Activated CD8-positive, alpha-beta T cell treated with anti-CD3 and anti-CD28 coated beads for 36 hours (primary cell): ENCODE measurements at places on chromosomes 11 and 22. TPM values are rescaled to one million over a fixed set of nuclear protein-coding genes. Genes with fewer than 3 reads are reported as not detected.
A peak's percentile ranks its signal among the peaks of the same experiment; 100 is the strongest.

Gene NXPE1
- not detected for total RNA-seq

DNA sequence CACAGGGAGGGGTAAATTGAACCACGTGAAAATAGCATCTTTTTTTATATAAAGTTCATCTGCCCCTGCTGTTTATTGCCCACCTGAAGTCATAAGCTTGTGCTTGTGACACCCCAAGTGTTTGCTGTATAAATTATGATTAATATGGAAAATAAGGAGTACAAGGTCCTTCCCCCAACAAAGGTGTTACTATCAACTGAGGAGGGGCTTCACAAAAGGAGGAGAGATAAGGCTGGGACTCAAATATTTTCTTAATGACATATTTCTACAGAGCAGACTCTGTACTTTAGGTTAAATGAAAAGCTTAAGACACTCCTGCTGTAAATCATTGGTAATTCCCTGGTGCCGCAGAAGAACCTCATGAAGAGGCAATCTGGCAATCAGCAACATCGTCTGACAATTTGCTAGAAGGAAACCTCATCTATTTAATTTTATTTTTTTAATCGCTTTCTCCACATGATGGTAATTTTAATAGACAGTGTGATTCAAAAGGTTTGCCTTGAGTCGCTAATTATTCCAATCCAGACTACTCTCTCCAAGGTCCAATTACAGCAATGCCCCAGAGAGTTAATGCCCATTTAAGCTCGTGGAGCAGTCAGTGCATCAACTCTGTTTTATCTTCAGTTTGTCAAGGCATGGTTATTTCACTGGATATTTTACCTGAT is 1432.4 kb downstream of the FAM181B start:
- no peaks in the 10 kb centered on the region for H3K27me3 ChIP-seq
- H3K27ac ChIP-seq: no peak overlapping the region
- no peaks in the 10 kb centered on the region for H3K36me3 ChIP-seq
- no peak for DNase-seq
- H3K4me3 ChIP-seq: no peak overlapping the region

DNA sequence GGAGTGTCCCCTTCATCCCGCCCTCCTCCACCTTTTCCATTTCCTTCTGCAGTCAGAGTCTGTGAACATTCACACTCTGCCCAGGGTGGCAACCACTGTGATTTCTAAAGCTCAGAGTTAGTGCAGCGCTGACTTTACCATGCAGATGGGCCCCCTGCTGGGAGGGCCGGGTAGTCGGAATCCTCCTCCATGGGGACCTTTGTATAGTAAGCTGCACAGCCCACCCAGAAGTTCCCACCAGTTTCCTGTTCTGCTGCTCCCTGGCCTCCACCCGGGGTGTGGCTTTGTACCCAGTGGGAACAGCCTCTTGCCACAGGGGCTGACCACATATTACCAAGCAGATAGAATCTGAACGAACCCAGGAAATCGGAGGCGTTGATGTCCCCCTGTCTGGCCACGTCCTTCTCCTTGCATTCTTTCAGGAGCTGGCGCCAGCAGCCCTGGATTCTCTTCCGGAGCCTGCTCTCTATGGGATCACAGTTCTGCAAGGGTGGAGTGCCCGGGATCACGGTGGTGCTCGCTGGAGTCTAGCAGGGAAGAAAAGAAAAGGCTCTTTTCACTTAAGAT is 125.3 kb downstream of the MPPED1 start:
- peaks cover 12% of the 10 kb centered on the region for H3K27me3 ChIP-seq
- DNase-seq: peak; percentile 12
- no peak overlapping the region for H3K4me3 ChIP-seq
- no peaks in the 10 kb centered on the region for H3K36me3 ChIP-seq
- no peak overlapping the region for H3K27ac ChIP-seq
- H3K4me1 ChIP-seq: no peaks in the 10 kb centered on the region

GRCh38 chr11:36288442-36289225 is 590 bp downstream of the COMMD9 start:
- no peaks in the 10 kb centered on the region for H3K36me3 ChIP-seq
- no peak for DNase-seq
- H3K4me1 ChIP-seq: peaks cover 29% of the 10 kb centered on the region
- H3K27me3 ChIP-seq: no peaks in the 10 kb centered on the region

- no peak overlapping the region for H3K27ac ChIP-seq
- no peaks in the 10 kb centered on the region for H3K27me3 ChIP-seq
- no peak overlapping the region for H3K4me3 ChIP-seq
- DNase-seq: no peak
These were observed 157.3 kb upstream of the CTSC start for GRCh38 chr11:88494848-88495247.

Gene HSCB
- 17.5 TPM for total RNA-seq

Gene ANKK1
- total RNA-seq: not detected

Gene TNNT3
- total RNA-seq: 5.4 TPM

Gene TP53I11
- 15.2 TPM for total RNA-seq

DNA sequence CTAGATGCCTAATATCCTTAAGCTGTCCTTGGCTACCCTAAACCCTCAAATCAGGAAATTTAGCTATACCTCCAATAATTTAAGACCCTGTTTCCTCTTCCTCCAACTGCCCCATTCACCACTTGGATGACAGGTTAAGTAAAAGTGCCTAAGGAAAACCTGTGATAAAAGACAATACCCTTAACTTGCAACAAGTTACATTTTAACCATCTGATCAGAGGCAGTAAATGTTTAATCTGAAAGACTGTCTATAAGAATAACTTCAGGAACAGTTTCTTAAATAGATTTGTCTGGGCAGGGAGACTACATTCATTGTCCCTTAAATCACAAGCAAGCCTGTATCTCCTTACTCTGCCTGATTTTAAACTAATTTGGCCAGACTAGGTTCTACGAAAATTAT is 129.1 kb downstream of the APOL5 start:
- no peaks in the 10 kb centered on the region for H3K4me1 ChIP-seq
- no peaks in the 10 kb centered on the region for H3K36me3 ChIP-seq
- H3K4me3 ChIP-seq: no peak overlapping the region
- DNase-seq: no peak

- DNase-seq: no peak
- H3K4me3 ChIP-seq: no peak overlapping the region
- peaks cover 27% of the 10 kb centered on the region for H3K4me1 ChIP-seq
- no peak overlapping the region for H3K27ac ChIP-seq
These were observed 201.6 kb upstream of the SORL1-AS1 start for GRCh38 chr11:121654259-121654842.

DNA sequence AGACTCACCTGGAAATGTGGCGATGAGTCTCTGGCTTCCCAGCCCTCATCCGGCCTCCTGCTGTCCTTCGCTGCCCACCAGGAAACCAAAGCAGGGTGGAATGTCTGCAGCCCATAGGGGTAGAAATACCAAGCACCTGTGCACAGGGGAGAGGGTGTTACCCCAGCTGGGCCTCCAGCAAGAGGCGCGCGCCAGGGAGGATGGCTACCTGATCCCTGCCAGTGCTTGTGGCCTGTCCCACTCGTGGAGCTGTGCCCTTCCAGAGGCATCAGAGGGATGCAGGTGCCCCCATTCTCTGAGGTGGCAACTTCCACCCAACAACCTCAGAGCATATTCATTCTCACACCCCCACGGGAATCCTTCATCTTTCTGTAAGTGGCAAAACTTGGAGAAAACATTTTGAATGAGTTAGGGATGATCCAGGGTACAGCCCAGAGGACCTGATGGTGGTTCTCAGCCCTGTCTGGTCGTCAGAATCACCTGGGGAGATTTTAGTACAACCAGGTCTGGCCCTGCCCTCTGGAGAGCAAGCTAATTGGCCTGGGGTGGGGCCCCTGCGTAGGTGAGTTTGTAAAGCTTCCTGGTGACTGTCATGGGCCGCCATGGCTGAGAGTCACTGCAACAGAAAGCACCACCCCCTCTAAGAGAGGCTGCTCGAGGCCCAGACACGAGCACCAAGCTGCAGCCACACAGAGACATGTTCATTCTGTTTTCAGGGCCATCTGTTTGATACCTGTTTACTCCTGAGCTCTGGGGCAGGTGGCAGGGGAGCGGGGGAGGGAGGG is 9.9 kb downstream of the SUN2 start:
- H3K4me3 ChIP-seq: no peak overlapping the region
- peak overlapping the region; percentile 78 for H3K27ac ChIP-seq
- no peak for DNase-seq
- H3K36me3 ChIP-seq: peaks cover 76% of the 10 kb centered on the region
- peaks cover 35% of the 10 kb centered on the region for H3K4me1 ChIP-seq

GRCh38 chr11:67439321-67440228 is 2.1 kb upstream of the PTPRCAP start:
- no peaks in the 10 kb centered on the region for H3K27me3 ChIP-seq
- DNase-seq: peak; percentile 64
- peaks cover 50% of the 10 kb centered on the region for H3K36me3 ChIP-seq
- H3K4me3 ChIP-seq: peak overlapping the region; percentile 87
- peaks cover 49% of the 10 kb centered on the region for H3K4me1 ChIP-seq

Gene KDM4E
- not detected for total RNA-seq

GRCh38 chr22:17119481-17120202 is 1.5 kb downstream of the TMEM121B start:
- H3K27me3 ChIP-seq: peaks cover 18% of the 10 kb centered on the region
- H3K4me3 ChIP-seq: no peak overlapping the region
- H3K4me1 ChIP-seq: peaks cover 49% of the 10 kb centered on the region
- no peak overlapping the region for H3K27ac ChIP-seq
- H3K36me3 ChIP-seq: no peaks in the 10 kb centered on the region

Gene APOBEC3G
- 66.0 TPM for total RNA-seq

DNA sequence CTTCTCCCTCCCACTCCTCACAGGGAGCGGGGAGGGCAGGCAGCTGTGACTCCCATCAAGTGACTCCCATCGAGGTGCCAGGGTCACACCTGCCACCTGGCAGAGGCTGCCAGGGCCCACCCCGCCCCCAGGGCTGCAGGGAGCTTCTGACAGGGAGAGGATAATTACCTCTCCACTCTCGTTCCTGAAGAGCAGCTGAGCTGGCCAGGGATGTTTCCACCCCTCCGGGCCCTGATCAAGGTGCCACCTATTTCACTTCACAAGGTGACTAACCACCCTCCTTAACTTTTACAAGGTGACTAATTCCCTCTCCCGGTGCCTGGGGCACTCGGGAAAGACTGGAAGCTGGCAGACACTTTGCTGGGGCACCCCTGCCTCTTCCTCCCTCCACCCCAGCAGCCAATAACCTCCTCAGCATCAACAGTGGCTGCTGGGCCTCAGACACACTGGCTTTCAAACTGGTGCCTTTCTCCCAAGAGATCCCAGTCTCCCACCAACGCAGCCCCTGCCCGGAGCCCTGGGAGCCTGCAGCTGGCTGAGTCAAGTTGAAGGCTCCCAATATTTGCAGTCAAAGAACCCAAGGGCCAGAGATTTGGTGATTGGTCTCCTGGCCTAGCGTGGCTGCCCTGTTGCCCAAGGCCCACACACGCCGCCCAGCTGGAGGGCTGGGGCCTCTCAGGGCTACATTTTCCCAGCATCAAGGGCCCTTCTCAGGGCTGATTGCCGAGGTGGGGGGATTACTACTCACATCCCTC is 22.0 kb upstream of the MYRF start:
- H3K27ac ChIP-seq: no peak overlapping the region
- no peak overlapping the region for H3K4me3 ChIP-seq
- H3K27me3 ChIP-seq: no peaks in the 10 kb centered on the region
- no peak for DNase-seq

Gene USH1C
- total RNA-seq: not detected

GRCh38 chr11:120424185-120424969 is 87.2 kb upstream of the GRIK4 start:
- peaks cover 2% of the 10 kb centered on the region for H3K36me3 ChIP-seq
- H3K27ac ChIP-seq: no peak overlapping the region
- no peaks in the 10 kb centered on the region for H3K27me3 ChIP-seq
- H3K4me3 ChIP-seq: no peak overlapping the region

- no peak overlapping the region for H3K4me3 ChIP-seq
- H3K27me3 ChIP-seq: peaks cover 7% of the 10 kb centered on the region
- H3K4me1 ChIP-seq: no peaks in the 10 kb centered on the region
- no peak for DNase-seq
- no peak overlapping the region for H3K27ac ChIP-seq
These were observed 492.6 kb upstream of the CADM1 start for GRCh38 chr11:115996808-115997188.

Gene TPBGL
- total RNA-seq: 0.18 TPM

Gene TRPM5
- not detected for total RNA-seq

GRCh38 chr11:60916669-60917206 is 2.8 kb downstream of the TMEM109 start:
- peaks cover 42% of the 10 kb centered on the region for H3K36me3 ChIP-seq
- H3K27me3 ChIP-seq: no peaks in the 10 kb centered on the region
- DNase-seq: no peak
- H3K27ac ChIP-seq: no peak overlapping the region

DNA sequence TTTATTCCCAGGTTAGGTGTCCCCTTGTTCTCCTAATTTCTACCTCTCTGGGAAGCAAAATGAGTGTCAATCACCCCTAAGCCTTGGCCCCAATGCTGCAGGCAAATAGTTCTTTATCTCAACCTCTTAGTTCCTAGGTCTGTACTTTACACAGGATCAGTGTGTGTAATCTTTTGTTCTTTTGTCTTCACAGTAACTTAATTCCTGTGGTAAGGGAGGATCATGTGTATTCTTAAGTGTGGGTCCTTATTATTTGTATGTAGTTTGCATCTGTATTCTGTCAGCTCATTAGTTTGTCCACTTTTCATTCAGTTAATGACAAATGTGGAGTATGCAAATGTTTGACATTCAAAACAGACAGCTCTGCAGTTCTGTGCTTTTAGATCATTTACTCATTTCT is 166.7 kb downstream of the FAT3 start:
- no peak overlapping the region for H3K4me3 ChIP-seq
- H3K27ac ChIP-seq: no peak overlapping the region
- no peaks in the 10 kb centered on the region for H3K27me3 ChIP-seq
- no peak for DNase-seq
- no peaks in the 10 kb centered on the region for H3K4me1 ChIP-seq

DNA sequence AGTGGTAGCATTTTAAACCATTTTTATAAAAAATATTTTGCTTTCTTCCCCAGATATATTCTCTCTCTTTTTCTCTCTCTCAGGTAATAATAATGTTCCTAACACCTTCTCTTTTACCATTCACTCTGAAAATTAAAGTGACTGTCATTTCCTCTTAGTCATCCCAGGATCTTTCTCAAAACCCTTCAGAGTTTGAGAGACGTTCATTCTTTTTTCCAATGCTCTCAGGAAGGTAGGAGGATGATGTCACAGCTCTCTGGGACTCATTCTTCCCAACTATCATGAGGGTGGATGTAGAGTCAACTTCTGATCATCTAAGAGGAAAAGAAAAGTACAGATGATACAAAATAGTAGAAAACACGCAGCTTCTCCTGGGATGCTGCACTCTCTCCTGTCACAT is 60.2 kb upstream of the CRTAM start:
- no peaks in the 10 kb centered on the region for H3K27me3 ChIP-seq
- DNase-seq: no peak
- no peak overlapping the region for H3K4me3 ChIP-seq
- peak overlapping the region; percentile 74 for H3K27ac ChIP-seq
- peaks cover 28% of the 10 kb centered on the region for H3K36me3 ChIP-seq
